Muscle of back (tissue), 13 donors: ENCODE measurements at places on chromosomes 11 and 22. TPM values are rescaled to one million over a fixed set of nuclear protein-coding genes. Genes with fewer than 3 reads are reported as not detected.

OR56A1 gene
- not detected for polyA plus RNA-seq

FOXRED1 gene
- 18.2 TPM for polyA plus RNA-seq

DNAJB7 gene
- 0.24 TPM for polyA plus RNA-seq

RASD2 gene
- 12.5 TPM for polyA plus RNA-seq

EXT2 gene
- polyA plus RNA-seq, result 51.6 TPM
